SW480 (cell line): ENCODE measurements at places on chromosomes 4 and X.
A peak's percentile ranks its signal among the peaks of the same experiment; 100 is the strongest.

- no peak for DNase-seq
These were observed 124.8 kb downstream of the HMX1 start for GRCh38 chr4:8746523-8747466.

DNA sequence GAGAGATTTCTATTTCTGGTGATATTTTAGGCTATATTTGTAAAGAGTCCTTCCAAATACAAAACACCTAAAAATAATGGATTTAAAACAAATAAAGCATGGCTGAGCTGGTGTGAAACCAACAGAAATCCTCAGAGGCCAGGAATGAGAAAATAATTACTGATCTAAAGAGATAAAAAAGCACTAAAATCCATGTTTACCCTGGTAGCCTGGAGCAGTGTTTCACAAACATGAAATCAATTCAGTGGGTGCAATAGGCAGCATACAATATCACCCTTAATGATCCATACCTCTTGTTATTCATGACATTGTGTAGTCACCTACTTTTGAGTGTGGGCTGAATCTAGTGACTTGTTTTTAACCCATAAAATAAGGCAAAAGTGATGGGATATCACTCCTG lies 14.6 kb downstream of the PFKFB1 start:
- DNase-seq, result no peak

- DNase-seq, result no peak
These were observed 391.2 kb upstream of the ADGRL3 start for GRCh38 chr4:60808726-60809485.

DNA sequence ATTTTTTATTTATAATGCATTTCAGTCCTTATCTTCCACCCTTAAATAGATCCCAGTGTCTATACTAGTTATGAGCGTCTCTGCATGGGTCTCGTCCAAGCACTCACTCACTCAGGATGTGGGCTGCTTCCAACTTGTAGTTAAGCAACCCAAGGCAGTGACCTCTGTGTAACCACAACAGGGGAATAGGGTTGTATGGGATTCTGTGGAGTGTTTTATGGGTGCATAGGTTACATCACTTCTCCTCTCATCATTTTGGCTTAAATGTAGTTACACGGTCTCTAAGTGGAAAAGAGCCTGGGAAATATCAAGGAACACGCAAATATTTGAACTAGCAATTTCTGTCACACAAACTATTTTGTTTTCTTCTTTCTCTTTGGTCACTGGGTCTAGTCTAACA lies 931.0 kb downstream of the STIM2 start:
- DNase-seq, result peak; percentile 23

GRCh38 chr4:8916351-8916885 lies 44.8 kb upstream of the HMX1 start:
- no peak for DNase-seq

GRCh38 chr4:17807446-17807845 lies 3.1 kb downstream of the DCAF16 start:
- no peak for DNase-seq

DNA sequence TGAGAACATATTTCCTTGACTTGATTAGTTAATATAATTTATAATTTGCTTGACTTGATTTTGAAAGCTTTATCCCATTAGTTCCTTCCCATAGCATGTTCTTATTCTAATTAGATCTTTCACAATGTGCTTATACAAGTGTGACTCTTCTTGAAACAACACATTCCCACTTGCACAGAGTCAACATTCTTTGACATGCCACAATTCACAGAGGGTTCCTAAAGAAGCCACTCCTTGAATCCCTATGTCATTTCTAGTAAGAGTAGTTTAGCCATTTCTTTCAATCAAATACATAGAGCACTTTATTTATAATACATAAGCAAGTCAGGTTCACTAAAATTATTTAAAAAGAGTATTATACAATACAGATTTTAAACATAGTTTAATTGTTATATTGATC lies 228.9 kb upstream of the GRID2 start:
- DNase-seq, result no peak

DNA sequence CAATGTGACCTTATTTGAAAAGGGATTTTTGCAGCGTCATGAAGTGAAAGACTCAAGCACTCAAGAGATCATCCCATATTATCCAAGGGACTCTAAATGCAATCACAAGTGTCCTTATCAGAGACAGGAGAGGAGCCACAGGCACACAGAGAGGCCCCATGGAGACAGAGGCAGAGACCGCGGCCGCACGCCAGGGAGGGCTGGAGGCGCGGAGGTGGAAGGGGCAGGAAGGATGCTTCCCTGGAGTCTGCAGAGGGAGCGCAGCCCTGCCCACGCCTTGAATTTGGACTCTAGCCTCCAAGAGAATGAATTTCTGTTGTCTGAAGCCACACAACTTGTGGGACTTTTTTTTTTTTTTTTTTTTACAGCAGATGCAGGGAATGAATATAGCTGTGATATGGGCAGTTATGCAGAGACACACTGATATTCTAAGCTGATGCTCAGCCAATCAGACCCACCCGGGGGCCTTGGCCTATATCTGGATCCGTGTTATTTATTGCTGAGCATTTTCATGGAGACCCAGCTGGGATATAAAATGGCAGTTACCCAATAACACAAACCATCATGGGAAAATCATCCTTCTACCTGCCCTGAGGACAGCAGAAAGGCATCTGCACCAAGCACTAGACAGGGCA lies 244.8 kb upstream of the PSAPL1 start:
- DNase-seq, result no peak

DNA sequence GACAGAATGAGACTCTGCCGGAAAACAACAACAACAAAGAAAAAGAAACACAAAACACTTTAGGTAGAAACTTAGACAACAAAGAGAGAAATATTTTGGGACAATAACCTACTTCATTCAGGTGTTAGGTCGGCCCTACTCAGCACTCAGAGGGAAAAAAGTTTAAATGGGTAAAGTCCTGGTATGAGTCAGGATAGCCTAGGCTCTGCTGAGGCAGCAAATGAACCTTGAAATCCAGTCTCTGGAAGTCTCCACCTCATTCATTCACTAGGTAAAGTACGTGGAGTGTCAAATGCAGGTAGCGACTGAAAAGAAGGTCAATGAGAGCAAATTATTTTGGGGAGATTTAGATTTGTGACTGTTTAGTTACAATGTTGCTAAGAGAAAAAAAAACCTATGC lies 127.4 kb downstream of the FHDC1 start:
- DNase-seq, result no peak

GRCh38 chr4:24511371-24512063 lies 72.8 kb downstream of the DHX15 start:
- no peak for DNase-seq

DNA sequence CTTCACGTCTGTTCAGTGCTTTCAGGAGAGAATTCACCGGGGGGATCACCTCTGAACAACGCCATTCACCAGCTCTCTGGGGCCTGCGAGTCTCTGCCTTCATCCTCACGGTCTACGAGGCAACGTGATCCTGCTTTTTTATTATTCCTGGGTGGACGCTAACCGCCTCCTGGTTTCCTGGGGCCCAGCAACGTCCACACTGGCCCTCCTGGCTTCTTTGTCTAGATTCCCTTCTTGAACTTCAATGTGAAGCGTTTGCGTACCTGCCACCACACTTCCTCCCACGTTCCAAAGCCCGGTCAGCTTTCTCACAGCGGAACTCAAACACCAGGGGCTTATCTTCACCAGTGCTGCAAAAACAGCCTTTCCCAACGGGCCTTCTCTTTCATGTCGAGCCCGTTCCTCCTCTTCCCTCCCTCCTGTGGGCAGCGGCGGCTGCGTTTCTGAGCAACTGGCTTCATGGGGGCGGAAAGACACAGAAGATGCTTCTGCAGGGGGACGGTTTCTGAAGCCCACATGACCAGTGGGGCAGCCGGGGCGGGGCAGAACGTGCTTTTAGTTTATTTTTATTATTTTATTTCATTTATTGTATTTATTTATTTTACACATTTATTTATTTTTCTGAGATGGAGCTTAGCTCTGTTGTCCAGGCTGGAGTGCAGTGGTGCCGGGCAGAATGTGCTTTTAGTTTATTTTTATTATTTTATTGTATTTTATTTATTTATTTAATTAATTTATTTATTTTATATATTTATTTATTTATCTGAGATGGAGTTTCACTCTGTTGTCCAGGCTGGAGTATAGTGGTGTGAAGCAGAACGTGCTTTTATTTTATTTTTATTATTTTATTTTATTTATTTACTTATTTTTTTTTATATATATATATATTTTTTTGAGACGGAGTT lies 64.6 kb downstream of the CRLF2 start:
- DNase-seq, result no peak

- DNase-seq, result no peak
These were observed 191.0 kb upstream of the EMCN start for GRCh38 chr4:100708776-100709175.

- no peak for DNase-seq
These were observed 7.8 kb upstream of the PIGA start for GRCh38 chrX:15343075-15343476.

- DNase-seq, result no peak
These were observed 8.0 kb downstream of the MSX1 start for GRCh38 chr4:4867375-4868039.

- DNase-seq, result no peak
These were observed 11.2 kb upstream of the C1QTNF7 start for GRCh38 chr4:15416357-15417232.

GRCh38 chrX:46179748-46180147 lies 365.5 kb downstream of the ZNF674 start:
- DNase-seq, result no peak

- no peak for DNase-seq
These were observed 155.4 kb upstream of the FTHL17 start for GRCh38 chrX:31227250-31227649.

DNA sequence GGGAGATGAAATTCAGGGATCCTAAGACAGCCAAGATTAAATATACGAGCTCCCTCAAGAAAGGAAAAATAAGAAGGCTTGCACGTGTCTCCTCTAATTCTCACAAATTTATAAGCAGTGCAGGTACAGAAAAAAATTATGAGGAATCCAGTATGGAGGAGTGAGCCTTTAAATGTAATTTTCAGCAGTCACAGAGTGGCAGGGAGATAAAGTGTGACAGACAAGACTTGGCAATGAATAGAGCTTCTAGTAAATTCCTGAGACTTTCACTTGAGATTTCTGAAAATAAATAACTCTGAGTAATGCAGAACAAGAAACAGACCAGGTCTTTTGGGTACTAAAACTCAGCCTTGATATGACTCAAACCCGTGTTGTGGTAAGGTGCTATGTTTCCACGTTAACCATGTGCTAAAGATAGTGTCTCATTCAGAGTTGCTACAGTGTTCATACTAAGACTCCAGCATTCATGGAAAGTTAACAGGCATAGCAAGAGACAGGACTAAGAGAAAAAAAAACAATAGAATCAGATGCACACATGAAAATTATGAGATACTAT lies 119.8 kb downstream of the SPOCK3 start:
- no peak for DNase-seq

DNA sequence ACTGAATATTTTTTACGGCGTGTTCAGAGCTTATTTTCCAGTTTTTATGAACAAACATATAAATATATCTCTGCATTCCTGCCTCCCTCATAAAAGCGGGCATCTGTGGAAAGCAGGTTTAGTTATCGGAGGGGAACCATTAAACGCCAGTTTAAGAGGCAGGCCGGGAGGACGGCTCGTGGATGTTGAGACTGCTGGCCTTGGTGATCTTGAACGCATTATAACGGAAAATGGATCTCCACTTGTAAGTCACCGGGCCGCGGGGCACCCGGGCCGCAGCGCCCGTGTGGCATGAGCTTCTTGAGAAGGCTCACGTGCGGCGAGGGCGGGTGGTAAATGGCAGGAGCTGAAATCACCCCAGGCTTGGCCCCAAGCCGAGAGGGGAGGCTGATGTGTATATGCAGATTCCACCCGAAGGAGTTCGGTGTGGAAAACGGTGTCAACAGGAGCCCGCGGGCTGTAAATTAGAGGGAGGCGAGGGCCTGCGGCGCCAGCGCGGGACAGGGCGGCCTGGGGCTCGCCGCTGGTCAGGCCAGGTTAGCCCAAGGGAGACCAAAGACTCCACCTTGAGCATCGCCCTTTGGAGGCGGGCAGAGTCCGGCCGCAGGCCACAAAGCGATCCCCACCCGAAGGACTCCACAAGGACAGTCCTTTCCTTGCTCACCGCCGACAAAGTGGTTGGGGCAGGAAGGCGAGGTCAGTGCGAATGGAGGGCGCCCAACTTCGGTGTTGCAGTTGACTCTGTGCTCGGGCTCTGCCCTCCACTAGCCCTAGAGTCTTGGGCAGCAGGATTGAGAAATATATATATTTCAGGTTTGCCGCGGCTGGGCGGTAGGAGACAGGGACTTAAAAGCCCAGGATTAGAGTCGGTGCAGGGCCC lies 1.3 kb upstream of the HAND2 start:
- no peak for DNase-seq
